ENCODE measurements at places on chromosomes 2 and 18.

- DNase-seq: no peak
Observed at GRCh38 chr2:79235135-79235534, 75.6 kb upstream of the REG3A start.

GRCh38 chr2:165743442-165743841, 50.6 kb downstream of the GALNT3 start:
- no peak for DNase-seq

DNA sequence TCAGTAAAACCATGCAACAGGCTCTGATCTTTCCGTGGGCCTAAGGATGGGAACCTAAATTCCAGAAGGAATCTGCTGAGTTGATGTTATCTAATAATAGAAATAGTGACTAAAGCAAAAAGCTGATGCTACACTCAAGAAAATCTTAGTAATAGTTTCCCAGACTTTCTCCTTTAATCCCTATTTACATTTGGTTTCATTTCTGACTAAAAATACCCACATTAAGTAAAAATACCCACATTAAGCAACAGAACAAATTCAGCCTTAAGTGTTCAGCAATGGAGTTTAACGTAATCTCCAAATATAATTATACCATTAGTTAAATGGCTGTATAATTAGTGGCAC, 50.3 kb downstream of the CCBE1 start:
- no peak for DNase-seq

GRCh38 chr2:138707392-138708074, 72.7 kb downstream of the NXPH2 start:
- no peak for DNase-seq

GRCh38 chr2:74887960-74888700, 54.2 kb downstream of the HK2 start:
- no peak for DNase-seq

DNA sequence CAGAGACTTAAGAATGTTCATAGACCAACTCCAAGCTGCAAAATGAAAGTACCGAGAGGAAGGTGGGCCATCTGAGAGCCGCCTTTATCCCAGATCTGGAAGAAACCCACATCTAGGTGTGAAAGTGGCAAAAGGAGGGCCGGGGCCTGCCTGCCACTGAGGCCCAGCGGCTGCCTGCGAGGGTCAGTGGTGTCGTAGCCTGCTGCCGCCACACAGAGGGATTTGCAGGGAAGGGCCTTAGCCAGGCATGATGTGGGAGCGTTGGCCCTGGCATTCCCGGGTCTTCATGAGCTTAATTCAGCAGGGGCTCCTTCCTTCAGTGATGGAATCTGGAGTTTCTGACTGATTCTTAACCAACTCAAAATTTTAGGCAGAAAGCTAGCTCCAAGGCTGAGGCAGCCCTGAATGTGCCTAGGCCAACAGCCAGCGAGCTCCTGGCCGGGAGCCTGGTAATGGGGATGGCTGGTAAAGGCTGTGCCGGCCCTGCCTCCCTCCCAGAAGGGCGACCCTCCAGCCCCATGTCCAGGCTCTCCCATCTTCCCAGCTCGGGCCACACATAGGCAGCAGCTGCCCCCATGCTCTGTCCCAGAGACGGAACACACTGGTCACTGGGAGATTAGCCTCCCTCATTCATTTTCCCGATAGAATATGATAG, 230.1 kb downstream of the AGAP1 start:
- no peak for DNase-seq

GRCh38 chr2:134031539-134031938, 222.3 kb upstream of the MGAT5 start:
- no peak for DNase-seq

- no peak for DNase-seq
Observed at GRCh38 chr18:63951302-63951705, 2.2 kb downstream of the HMSD start.

DNA sequence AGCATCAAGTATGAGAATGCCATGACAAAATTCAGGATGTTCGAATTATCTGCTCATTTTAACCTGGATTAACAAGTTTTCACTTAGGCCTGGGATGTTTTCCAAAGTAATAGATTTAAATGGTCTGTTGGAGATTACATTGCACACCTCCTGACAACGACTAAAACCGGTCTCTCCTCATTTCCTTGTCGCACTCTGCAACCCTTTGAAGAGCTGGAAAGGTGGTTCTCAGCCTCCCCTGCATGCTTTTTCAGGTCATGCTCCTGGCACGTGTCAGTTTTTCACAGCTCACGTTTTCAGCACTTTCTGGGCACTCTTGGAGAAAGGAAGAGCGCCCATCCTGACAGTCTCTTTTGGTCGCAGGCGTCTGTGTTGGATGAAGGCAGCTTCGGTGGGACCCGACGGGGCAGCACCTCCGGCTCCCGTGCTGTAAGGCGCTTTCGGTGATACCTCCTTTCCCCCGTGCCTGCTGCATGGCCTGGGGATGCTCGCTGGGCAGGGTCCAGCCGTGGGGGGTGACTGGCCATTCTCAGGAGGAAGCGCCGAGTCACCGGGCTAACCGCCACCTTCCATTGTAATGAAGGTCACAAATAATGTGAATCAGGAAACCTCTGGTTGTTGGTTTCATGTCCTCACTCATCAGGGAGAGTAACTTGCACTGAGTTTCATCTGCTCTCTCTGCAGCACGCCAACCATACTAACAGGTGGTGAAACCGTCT, 63.5 kb upstream of the RBM44 start:
- no peak for DNase-seq

GRCh38 chr2:146994246-146994645, 850.6 kb upstream of the ACVR2A start:
- no peak for DNase-seq

Measured in colonic mucosa (tissue), 4 donors.